ENCODE measurements at places on chromosomes 3 and 15.

DNA sequence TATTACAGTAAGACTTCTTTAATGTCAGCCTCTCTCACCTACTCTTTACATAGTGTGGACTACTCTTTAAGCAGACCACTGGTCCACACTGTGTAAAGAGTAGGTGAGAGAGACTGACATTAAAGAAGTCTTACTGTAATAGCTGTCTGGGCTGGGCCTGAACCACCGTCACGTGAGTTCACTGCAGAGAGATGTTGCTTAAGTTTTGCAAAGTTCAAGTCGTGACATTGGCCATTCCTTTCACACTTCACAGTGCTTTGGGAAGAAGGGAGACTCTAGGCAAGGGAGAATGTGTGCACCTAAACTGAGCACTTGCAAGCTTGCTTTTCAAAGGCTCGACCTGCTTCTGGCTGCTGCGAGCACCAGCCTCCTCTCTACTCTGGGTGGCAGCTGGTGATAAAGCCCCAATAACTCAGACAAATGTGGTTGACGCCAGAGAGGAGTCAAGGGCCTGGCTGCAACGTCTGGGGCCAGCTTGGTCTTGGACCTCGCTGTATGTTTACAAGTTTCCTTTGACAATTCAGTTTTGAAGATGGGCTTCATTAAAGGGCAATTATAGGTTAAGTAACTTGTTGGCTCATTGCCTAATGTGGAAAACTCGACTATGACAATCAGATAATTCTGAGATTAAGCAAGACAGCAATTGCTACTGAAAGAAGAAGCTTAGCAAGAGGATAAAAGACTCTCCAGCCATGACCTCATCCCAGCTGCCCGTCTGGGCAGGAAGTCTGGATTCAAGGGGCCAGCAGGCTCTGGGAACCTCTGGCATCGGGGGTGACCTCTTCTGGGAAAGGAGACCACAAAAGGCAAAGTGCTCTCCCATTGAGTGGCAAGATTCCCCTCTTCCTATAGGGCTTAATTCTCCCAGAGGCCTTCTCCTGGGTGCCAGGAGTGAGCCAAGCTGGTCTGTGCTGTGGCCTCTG is 242.1 kb upstream of the TLE3 start:
- no peak for DNase-seq

GRCh38 chr3:52934630-52935530 is 37.5 kb upstream of the STIMATE start:
- DNase-seq = peak; percentile 27

DNA sequence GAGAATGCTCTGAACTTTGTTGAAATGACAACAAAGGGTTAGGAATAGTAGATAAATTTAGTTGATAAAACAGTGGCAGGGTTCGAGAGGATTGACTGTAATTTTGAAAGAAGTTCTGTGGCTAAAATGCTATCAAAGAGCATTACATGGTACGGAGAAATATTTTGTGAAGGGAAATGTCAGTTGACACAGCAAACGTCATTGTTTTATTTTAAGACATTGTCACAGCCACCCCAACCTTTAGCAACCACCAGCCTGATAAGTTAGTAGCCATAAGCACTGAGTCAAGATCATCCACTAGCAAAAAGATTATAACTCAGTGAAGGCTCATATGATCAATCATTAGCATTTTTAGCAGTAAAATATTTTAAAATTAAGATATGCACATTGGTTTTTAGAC is 8.7 kb upstream of the ST3GAL6 start:
- no peak for DNase-seq

DNA sequence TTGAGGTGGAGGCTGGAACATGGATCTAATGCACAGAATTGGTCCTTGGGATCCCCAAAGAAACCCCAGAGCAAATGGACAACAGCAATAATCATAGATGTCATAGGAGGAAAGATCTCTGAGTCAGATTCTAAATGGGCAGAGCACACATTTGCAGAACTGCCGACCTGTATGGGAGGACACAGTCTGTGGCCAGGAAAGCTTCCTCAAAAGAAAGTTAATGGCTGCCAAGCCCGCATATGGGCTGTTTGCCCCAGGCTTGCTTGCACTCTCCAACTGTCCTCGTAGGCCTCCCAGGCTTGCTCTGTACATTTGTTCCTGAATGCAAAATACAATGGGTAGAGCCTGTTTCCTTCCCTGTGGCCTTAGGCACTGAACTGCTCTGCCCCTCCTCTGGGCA is 102.0 kb upstream of the PLXNA1 start:
- DNase-seq = no peak
